Central memory CD8-positive, alpha-beta T cell (primary cell): ENCODE measurements at places on chromosomes 1 and 21.

- H3K4me3 ChIP-seq, result peak overlapping the region; percentile 65
- peak overlapping the region; percentile 75 for H3K27ac ChIP-seq
- H3K27me3 ChIP-seq, result no peaks in the 10 kb centered on the region
Observed at GRCh38 chr1:64920941-64921589, 45.3 kb downstream of the JAK1 start.

DNA sequence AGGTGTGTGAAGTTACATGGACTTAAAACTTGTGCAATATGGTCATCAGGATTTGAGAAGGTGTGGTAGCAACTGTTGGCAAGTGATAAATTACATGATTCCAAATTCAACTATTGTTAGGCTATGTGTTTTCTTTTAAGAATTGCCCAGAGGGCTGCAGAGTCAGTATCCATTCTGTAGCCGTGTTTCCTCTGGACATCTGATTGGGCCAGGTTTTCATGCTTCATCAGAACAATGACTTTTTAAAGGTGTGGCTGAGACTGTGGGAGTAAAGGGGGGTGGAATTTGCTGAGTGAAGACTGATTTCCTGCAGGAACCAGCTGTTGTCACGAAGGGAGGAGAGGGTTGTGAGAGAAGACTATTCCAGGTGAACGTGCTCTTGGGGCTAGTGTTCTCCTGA, 1.7 kb upstream of the HRNR start:
- H3K27ac ChIP-seq, result no peak overlapping the region
- H3K36me3 ChIP-seq, result no peaks in the 10 kb centered on the region
- no peak for DNase-seq
- peaks cover 26% of the 10 kb centered on the region for H3K27me3 ChIP-seq
- H3K4me3 ChIP-seq, result no peak overlapping the region

DNA sequence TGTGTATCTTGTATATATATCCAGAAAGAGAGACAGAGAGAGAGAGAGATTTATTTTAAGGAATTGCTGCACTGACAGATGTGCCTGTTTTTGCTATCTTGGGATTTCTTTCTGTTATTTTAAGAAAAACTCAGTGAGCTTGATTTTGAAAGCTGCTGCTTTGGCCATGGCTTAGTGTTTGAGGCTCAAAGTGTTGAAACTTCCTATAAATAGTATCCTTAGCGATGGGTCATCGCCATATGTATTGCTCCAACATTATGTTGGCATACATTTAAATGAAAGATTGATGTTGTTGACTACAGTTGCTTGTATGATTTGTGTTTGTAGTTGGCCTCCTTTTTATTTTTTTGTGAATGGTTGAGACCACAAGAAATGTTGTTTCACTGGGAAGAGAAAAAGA, 29.0 kb upstream of the NTPCR start:
- H3K4me1 ChIP-seq, result peaks cover 37% of the 10 kb centered on the region
- peaks cover 2% of the 10 kb centered on the region for H3K36me3 ChIP-seq
- no peaks in the 10 kb centered on the region for H3K27me3 ChIP-seq
- DNase-seq, result no peak
- no peak overlapping the region for H3K4me3 ChIP-seq
- no peak overlapping the region for H3K27ac ChIP-seq

GRCh38 chr1:30903343-30904034, 5.1 kb downstream of the SDC3 start:
- peaks cover 2% of the 10 kb centered on the region for H3K36me3 ChIP-seq
- DNase-seq, result no peak
- peaks cover 9% of the 10 kb centered on the region for H3K27me3 ChIP-seq

DNA sequence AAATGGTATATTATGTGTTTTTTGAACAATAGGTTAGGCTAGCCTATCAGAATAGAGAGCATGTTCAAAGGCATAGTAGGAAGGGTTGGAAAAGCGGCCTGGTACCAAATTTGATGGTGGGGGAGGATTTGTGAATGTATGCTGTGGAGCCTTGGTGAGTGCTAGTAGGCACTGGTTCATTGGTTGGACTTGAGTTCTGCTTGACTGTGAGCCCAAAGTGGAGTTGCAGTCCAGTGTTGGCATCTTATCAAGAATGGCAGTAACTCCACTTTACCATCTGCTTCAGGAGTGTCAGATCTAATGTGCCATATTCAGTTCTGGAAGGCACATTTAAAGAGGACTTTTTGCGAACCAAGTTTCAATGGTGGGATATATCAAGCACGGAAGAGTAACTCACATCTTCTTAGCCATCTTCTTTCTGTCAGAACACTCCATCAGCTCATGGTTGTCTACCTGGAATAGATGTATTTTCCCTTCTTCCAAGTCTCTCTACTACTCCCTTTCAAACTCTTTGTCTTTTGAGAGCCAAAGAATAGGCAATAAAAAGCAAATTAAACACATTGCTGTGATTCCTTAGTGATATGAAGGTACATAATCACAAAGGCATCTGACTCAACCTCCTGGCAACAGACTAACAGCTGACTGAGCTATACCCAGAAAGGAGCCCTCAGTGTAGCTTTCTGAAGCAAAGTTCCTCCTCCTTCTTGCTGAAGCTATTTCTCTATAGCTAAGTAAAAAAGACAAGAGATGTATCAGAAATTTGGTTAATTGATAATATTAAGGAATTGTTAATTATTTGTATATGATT, 21.7 kb downstream of the LRRC8B start:
- no peak overlapping the region for H3K27ac ChIP-seq
- H3K4me1 ChIP-seq, result peaks cover 28% of the 10 kb centered on the region
- H3K27me3 ChIP-seq, result no peaks in the 10 kb centered on the region
- no peaks in the 10 kb centered on the region for H3K36me3 ChIP-seq
- DNase-seq, result no peak
- H3K4me3 ChIP-seq, result no peak overlapping the region

- peaks cover 3% of the 10 kb centered on the region for H3K36me3 ChIP-seq
- no peak for DNase-seq
- H3K4me3 ChIP-seq, result no peak overlapping the region
- H3K27me3 ChIP-seq, result peaks cover 25% of the 10 kb centered on the region
- no peak overlapping the region for H3K27ac ChIP-seq
Observed at GRCh38 chr1:30410153-30410851, 313.1 kb downstream of the MATN1 start.

DNA sequence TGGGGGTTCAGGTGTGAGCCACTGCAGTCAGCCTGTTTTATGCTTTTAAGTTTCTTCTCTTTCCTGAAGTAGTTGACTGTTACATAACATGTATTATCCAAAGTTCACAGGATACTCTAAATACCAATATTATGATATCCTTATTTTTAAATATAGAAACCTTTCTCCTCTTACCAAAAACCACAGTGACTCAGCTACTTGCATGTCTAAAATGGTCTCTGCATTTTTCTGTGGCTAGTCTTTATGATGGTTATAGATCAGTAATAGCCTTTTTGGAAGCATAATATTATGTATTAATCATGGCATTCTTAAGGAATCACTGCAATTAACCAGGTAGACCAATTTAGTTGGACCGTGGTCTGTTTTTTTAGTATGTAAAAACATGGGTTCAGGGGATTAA, 210.8 kb upstream of the CACYBP start:
- no peaks in the 10 kb centered on the region for H3K36me3 ChIP-seq
- no peak for DNase-seq
- no peaks in the 10 kb centered on the region for H3K27me3 ChIP-seq
- H3K4me3 ChIP-seq, result no peak overlapping the region
- H3K4me1 ChIP-seq, result peaks cover 16% of the 10 kb centered on the region
- no peak overlapping the region for H3K27ac ChIP-seq

DNA sequence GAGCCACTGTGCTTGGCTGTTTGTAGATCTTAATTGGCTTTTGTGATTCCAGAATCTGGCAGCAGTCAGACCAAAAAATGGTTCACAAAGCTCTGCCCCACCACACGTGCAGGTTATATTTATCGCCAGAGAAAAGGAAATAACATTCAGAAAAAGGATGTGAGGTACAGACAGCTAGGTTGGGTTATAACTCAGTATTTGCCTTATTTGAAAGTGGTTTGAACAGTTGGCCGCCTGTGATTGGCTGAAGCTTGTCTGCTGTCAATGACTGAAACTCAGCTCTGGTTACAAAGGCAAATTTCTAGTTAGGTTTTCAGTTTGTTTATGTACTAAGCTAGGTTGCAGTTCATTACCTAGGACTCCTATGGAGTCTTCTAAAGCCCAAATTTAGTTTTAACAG, 9.6 kb downstream of the SH3BGR start:
- no peak overlapping the region for H3K27ac ChIP-seq
- no peaks in the 10 kb centered on the region for H3K36me3 ChIP-seq
- H3K4me1 ChIP-seq, result no peaks in the 10 kb centered on the region
- H3K27me3 ChIP-seq, result no peaks in the 10 kb centered on the region

DNA sequence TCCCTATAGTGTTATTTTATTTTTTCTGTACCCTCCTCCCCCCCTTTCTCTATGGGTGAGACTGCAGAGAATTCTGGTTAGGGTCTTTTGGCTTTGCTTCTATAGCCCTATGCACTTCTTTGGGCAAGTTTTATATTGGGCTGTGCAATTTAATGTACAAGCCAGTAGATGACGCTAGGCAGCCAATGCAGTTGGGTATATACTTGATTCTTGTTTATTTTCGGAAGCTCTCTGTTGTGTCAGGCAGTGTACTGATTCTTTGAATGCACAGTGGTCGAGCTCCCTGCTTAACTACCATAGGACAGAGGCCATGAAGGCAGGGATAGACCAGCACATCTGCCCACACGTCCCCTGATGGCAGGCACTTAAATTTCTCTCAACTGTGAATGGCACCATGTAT, 34.1 kb upstream of the GPR52 start:
- no peak for DNase-seq
- no peaks in the 10 kb centered on the region for H3K27me3 ChIP-seq
- H3K4me3 ChIP-seq, result peak overlapping the region; percentile 30
- H3K36me3 ChIP-seq, result peaks cover 5% of the 10 kb centered on the region
- H3K27ac ChIP-seq, result no peak overlapping the region

DNA sequence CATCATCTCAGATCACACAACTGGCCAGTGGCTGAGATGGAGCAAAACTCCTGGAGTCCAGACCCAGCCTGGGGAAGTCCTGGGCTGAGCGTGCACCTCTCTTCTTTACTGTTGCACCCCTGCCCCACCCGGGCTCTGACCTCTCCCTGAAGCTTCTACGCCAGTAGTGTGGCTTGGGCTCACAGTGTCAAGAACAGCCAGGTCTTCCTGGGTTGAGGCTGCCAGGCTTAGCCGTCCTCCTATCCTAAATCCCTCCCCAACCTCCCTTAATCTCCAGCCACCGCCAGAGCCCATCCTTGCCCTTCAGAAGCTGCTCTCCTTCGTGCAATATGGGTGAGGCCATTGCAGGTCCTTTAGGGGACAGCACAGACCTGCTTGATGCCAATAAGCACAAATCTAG, 399.2 kb upstream of the VAMP3 start:
- no peak overlapping the region for H3K27ac ChIP-seq
- H3K27me3 ChIP-seq, result peaks cover 20% of the 10 kb centered on the region
- H3K4me1 ChIP-seq, result no peaks in the 10 kb centered on the region
- DNase-seq, result no peak

DNA sequence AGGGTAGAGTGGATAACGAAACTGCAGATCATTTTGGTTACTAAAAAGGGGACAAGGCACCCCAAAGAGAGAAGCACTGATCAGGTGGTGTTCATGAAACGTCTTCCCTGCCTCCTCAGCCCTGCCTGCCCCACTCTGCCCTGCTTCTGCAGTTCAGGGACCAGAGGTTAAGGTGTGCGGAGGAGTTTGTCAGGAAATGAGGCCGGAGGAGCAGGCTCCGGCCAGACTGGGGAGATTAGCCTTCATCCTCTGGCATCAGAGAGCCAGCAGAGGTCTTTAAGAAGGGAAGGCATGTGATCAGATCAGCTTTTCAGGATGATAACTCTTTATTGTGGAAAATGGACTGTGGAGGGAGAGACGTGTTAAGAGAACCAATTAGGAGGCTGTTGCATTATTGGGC, 291.9 kb upstream of the NR5A2 start:
- peaks cover 7% of the 10 kb centered on the region for H3K27me3 ChIP-seq
- DNase-seq, result no peak
- H3K4me3 ChIP-seq, result no peak overlapping the region
- H3K36me3 ChIP-seq, result peaks cover 2% of the 10 kb centered on the region
- H3K4me1 ChIP-seq, result no peaks in the 10 kb centered on the region
- H3K27ac ChIP-seq, result no peak overlapping the region

GRCh38 chr1:231139659-231140654, 21.9 kb upstream of the TRIM67 start:
- peaks cover 1% of the 10 kb centered on the region for H3K36me3 ChIP-seq
- peaks cover 63% of the 10 kb centered on the region for H3K27me3 ChIP-seq
- H3K4me3 ChIP-seq, result no peak overlapping the region
- H3K4me1 ChIP-seq, result no peaks in the 10 kb centered on the region
- H3K27ac ChIP-seq, result no peak overlapping the region
- no peak for DNase-seq

DNA sequence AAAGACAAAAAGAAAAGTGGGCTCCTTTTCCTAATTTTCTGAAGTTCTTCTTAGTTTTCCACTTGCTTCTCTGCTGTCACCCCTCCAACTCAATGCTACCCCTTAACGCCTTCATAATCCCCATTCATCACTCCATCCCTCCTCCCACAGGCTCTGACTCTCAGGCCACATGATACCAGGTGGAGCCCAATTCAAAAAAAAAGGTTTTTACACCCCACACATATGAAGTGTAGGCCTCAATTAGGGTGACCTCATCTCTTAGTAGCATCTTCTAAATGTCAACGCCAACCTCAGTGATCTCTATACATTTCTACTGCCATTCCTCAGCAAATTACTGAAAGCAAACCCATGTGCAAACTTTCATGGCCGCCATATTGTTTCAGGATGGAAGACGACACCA, 6.4 kb downstream of the SSBP3 start:
- H3K27ac ChIP-seq, result no peak overlapping the region
- H3K36me3 ChIP-seq, result peaks cover 37% of the 10 kb centered on the region
- H3K4me3 ChIP-seq, result no peak overlapping the region
- peaks cover 76% of the 10 kb centered on the region for H3K4me1 ChIP-seq
